ENCODE measurements at places on chromosomes 1 and 21. TPM values are rescaled to one million over a fixed set of nuclear protein-coding genes. Genes with fewer than 3 reads are reported as not detected.
A peak's percentile ranks its signal among the peaks of the same experiment; 100 is the strongest.

Gene S100A3
- total RNA-seq = 2.2 TPM

Gene TIAM1
- total RNA-seq = 10.4 TPM

Gene SLC9C2
- 0.16 TPM for total RNA-seq

Gene NTMT2
- total RNA-seq = not detected

Gene EDARADD
- total RNA-seq = 0.35 TPM

- DNase-seq = no peak
Measured at GRCh38 chr1:10132852-10133251, 77.5 kb upstream of the KIF1B start.

GRCh38 chr1:2507744-2508155, 18.6 kb downstream of the PANK4 start:
- DNase-seq = no peak

- peak; percentile 78 for DNase-seq
Measured at GRCh38 chr1:228018961-228019721, 12.3 kb downstream of the WNT3A start.

- DNase-seq = no peak
Measured at GRCh38 chr1:204615881-204616280, 69.7 kb downstream of the LRRN2 start.

DNA sequence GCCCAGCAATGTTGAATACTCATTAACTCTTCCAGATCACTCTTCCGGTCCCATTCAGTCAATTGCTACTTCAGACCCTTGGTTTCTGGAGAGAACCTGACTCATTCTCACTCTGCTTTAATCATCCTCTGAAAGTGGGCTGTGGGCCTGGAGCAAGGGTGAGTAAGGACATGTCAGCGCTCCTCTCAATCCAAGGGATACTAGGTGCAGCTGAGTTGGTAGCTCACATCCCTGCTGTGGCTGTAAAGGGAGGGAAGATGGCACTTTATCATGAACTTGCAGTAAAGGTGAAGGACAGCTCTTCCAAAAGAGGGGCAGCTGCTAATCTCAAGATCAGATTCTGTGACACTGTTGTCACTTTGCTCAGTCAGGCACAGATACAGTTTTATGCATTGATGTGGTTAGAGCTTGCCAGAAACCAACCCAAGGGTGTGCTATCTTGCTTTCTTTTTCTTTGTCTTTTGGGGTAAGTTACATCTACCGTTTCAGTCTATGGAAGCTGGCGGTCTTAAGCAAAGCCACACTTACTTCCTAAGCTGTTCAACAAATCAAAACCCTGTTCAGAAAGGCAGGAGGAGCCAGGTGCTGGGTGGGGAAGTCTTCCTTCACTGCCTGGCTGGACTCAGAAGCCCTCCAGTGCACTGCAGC, 26.5 kb upstream of the NTPCR start:
- no peak for DNase-seq

GRCh38 chr1:181087400-181087901, 1.0 kb upstream of the IER5 start:
- DNase-seq = no peak

DNA sequence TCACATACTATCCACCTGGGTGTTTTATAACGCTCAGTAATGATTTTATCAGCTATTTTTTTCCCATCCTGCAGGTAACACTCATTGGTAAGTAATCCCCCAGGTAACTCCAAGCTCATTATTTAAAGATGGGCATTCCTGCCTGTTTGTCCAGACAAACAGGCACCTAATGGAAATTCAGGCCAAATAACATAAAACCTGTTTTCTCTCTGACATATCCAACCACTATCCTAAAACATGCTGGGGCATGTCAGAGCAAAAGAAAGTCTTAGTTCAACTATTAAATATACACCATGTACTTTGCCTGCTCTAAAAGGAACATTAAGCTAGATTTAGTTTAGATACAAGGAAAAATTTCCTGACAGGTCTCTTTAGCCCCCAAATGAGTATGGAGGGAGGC, 987.7 kb downstream of the TTLL7 start:
- DNase-seq = no peak

GRCh38 chr1:79109445-79109844, 102.9 kb upstream of the ADGRL4 start:
- DNase-seq = no peak

DNA sequence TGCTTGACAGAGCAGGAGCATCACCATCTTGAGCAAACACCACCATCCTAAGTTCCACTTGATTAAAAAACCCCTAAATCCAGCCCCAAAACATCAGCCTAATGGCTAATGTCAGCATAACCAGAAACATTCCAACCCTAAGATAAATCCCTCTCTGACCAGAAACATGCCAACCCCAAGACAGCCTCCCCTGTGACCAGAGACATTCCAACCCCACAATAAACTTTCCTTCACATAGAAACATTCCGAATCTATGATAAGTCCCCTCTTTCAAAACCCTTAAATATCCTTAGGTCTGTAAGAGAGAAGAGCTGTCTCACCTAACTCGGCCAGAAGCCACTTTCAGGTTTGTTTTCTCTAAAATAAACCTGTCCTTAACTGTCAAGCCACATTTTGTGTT, 17.4 kb upstream of the SLC2A5 start:
- DNase-seq = no peak

DNA sequence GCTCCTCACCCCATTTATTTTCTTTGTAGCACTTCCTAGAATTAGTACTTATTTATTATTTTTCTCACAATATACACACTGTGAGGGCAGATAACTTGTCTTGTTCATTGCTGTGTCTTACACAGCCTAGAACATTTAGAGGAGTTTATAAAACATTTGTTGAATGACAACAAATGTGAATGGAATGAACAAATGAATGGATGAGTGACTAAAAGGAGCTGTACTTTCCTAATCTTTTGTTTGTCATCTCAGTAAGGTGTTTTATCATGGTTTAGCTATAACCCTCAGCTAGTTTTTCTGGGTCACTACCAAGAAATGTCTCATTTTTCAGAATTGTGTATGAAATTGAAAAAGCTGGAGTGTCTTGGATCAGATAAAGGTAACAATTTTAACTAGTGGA, 239.3 kb upstream of the KCNK2 start:
- no peak for DNase-seq

DNA sequence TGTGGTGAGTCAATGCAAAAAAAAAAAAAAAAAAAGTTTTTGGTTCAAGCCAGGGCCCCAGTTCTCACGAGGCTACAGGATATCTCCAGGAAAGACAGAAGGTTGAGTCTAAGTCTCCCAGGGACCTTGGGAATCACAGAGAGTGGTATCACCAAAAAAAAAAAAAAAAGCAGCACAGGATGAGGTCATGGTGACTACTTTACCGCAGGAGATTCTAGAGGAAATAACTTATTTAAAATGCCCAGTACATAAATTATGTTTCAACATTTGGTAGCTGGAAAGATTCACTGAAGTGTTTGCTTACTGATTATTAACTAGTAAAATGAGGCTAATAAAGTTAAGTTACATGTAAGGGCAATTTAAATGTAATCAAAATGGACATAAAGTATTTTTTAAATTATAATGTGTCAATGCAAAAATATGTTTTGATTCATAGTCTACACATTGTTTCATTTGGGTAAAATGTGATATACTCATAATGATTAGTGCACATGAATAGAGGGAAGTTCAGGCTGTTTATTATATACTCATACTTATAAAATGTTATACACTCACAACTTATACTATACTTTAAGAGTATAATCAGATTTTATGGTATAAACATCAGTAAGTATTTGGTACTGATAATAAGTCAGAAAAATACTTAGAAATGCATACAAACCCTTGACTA, 84.1 kb downstream of the PLPPR5 start:
- no peak for DNase-seq

GRCh38 chr1:45405636-45406035, 65.4 kb upstream of the MUTYH start:
- no peak for DNase-seq

GRCh38 chr21:45982092-45982757, 655 bp downstream of the COL6A1 start:
- no peak for DNase-seq

- DNase-seq = no peak
Measured at GRCh38 chr21:39633770-39634181, 21.0 kb downstream of the B3GALT5 start.

DNA sequence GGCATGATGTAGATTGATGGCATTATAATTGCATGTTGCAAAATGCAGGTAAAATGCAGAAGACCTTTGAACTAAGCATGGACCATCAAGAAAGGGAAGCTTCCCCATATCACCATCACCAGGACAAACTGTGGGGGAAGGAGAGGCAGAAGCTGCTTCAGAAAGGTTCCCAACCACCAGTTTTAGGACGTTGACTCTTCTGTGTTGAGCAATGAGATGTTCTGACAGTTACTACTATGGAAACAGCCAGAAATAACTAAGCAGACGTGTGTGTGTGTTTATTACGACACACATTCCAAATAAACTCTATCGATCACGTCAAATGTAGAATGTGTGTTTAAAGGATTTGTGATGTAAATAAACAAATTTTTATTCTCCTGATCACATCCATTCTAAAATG, 110.2 kb upstream of the PLD5 start:
- DNase-seq = no peak

GRCh38 chr1:21307663-21308305, 17.5 kb upstream of the ECE1 start:
- no peak for DNase-seq

DNA sequence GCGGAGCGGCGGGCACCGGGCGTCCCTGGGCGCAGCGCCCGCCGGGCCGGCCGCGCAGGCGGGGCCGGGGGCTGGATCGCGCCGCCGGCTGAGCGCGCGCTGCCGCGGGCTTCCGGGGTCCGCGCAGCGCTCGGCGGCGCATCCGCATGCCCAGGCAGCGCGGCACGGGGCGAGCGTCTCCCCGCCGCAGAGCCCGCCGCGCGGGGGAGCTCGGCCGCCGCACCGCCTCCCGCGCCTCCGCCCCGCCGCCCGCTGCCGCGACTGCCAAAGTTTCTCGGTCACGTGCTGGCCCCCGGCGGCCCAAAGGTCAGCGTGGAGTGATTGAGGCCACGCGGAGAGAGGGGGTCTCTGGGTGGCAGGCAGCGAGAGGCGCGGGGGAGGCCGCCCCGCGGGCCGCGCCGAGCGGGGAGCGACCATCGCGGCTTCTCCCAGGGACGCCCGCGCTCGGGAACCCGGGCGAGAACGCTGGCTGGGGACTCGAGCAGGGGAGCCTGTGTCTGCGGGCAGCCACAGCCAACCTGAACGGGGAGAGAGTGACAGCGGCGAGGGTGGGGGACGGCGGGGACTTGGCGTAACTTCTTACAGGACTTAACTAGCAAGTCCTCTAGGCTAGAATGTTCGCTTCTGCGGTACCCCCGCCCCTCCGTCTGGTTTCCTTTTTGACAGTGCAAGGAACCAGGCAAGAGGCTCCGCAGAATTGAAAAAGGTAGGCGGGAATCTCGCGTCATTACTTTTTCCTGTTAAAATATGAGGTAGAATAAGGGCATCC, at the start of gene ILDR2:
Gene ILDR2, minus strand, starts transcription at position 180 of the 769 bp plus-strand sequence. CDS start 272 bp downstream, outside the sequence.
- no peak for DNase-seq

DNA sequence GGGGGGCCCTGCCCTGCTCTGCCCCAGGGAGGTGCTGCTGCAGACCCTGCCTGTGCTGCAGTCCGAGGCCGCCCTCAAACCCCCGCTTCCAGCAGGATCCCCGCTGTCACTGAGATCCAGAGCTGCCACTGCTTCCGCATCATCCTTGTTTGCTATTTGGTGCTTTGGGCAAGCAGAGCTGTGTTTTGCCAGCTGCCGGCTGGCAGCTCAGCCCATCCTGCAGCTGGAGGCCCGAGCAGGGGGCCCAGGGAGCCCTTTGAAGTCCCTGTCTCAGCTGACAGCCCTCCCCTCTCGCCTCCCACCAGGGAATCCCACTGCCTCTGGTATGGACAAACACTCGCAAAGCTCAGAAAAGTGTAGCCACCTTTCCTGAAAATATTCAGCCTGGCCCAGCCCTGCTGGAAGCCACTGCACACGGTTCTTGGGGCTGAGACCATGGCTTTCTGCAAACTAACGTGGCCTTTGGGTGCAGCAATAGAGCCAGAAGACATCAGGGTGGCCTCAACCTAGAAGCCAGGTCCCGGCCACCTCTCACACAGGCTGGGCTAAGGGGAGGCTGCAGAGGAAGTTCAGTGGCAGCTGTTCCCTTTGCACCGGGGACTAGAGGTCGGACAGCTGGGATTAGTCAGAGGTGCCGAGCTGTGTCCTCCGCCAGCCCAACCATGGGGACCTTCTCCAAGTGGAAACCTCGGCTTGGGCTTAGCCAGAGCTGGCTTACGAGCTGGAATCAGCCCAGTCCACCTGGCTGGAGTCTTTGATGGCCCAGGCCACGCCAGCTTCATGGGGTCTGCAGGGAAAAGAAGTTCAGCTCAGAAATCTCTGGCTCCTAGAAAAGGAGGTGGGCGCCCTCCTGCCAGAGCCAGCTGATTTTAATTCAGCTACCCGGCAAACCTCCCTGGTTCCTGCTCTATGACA, 107.1 kb downstream of the SPSB1 start:
- DNase-seq = no peak

DNA sequence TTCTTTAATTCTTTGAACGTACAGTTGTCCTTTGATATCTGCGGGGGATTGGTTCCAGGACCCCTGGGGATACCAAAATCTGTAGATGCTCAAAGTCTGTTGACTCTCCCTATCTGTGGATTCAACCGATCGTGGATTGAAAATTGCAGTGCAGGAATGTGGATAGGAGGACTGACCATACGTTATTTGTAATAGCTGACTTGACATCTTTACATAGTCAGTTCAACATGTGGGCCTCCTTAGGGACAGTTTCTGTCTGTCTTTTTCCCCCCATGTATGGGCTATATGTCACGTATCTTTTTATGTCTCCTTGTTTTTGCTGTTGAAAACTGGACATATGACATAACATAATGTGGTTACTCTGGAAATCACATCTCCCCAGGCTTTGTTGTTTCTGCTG, 204.9 kb downstream of the DYRK1A start:
- no peak for DNase-seq

DNA sequence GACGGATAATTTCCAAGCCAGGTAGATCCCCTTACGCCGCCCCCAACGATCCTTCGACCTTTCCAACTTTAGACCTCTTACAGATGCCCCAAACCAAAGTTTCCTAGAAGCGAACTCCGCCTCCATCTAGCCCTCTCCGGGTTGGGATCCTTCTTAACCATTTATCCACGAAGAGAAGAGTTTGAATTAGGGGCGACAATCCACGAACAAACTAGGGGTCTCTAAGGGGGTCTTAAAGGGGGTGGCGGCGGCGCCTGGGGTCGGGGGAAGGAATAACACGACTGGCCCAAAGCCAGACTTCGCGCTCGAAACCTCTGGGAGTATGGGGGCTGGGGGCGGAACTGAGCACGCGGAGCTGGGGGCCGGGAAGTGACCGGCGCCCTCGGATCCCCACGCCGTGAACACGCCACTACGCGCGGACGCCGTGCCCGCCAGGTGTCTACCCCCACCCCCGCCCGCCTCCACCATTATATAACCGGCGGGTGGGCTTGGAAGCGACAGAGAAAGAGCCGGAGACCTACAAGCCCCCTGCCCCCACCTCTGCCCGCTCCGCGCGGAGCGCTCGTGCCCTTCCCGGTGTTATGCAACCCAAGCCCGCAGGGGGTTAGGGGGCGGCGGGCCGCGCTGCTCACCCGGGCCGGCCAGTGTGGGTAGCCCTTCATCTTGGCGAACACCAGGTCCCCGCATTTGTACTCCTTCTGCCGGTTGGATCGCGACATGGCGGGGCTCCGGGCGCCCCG, 594 bp downstream of the HDGF start:
- no peak for DNase-seq

- DNase-seq = no peak
Measured at GRCh38 chr1:161313554-161314200, 504 bp upstream of the SDHC start.

GRCh38 chr1:1406821-1407635, at the start of gene MRPL20:
Gene MRPL20 (minus strand): TSS chr1:1407293. CDS start chr1:1407217, 76 bp downstream.
- DNase-seq = peak; percentile 99
